Left ventricle myocardium inferior (tissue), 1 donor: ENCODE measurements at places on chromosomes 5 and 9. TPM values are rescaled to one million over a fixed set of nuclear protein-coding genes. Genes with fewer than 3 reads are reported as not detected.

- H3K27ac ChIP-seq = no peak overlapping the region
- H3K27me3 ChIP-seq = peaks cover 35% of the 10 kb centered on the region
- no peaks in the 10 kb centered on the region for H3K36me3 ChIP-seq
- no peaks in the 10 kb centered on the region for H3K4me1 ChIP-seq
- H3K4me3 ChIP-seq = no peak overlapping the region
These were observed 211.6 kb downstream of the MSX2 start for GRCh38 chr5:174935854-174936474.

DNA sequence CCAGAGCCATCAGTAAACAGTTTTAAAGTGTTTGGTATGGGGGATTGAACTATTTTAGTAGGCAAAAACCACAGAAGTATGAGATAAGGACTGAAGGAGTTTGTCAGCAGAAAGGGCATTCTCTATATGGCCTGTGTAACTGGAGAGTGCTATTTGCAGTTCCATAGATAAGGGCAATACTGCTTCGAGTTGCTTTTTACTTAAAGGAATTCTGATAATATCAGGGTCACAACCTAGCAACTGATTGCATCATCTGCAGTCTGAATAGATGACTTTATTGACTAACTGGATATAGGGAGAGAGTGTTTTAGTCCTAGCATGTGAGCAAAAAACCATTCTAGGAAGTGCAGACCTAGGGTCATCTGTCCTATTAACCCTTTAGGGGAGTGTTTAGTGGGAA is 645.2 kb upstream of the PTPRD start:
- DNase-seq = no peak
- H3K27me3 ChIP-seq = no peaks in the 10 kb centered on the region
- H3K4me1 ChIP-seq = no peaks in the 10 kb centered on the region
- H3K36me3 ChIP-seq = no peaks in the 10 kb centered on the region
- H3K27ac ChIP-seq = no peak overlapping the region

Gene PCDHGB7
- total RNA-seq = 7.9 TPM

Gene MEIKIN
- total RNA-seq = not detected

DNA sequence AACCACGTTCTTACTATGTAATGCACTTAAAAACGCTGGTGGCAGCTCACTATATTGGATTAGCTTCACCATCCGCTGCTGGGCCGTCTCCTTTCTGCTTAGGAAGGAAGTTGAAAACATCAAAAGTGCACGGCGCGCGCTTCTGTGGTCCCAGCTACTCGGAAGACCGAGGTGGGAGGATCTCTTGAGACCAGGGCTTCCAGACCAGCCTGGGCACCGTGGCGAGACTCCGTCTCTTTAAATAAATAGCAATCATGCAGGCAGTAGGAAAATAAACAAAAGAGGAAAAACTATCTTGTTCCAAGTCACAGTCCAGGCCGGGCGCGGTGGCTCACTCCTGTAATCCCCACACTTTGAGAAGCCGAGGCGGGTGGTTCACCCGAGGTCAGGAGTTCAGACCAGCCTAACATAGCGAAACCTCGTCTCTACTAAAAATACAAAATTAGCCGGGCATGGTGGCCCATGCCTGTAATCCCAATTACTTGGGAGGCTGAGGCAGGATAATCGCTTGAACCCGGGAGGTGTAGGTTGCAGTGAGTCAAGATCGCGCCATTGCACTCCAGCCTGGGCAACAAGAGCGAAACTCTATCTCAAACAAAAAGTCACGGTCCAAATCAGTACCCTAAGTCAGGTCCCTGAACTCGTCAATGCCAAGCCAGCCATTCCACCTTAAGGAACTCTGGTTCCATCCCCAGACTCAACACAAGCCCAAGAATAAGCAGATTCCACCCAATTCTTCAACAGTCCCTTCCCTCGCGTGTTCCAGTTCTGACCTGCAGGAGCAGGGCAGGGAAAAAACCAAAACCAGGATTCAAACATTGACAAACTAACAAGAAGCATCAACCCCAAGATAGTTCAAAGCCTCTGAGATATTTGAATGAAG is 1.0 kb upstream of the GOLGA1 start:
- H3K27me3 ChIP-seq = no peaks in the 10 kb centered on the region
- H3K4me3 ChIP-seq = peak overlapping the region; percentile 87
- H3K27ac ChIP-seq = peak overlapping the region; percentile 98
- H3K4me1 ChIP-seq = peaks cover 36% of the 10 kb centered on the region
- H3K36me3 ChIP-seq = peaks cover 16% of the 10 kb centered on the region
- DNase-seq = peak; percentile 47

DNA sequence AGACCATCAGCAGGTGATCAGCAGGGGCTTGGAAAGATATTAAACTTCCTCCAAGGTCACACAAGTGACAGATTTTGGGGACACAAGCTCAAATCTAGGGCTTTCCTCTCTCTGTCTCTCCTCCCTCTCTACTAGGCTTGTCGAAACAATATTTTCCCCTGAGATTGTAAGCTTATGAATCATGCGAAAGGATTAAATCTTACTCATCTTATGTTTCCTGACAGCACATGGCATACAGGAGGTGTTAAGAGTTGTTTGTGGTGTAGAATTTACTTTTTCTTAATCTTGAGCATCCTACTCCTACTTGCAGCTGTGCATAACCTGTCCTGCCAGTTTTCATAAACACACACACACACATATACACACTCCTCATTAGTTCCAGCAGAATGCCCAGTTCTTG is 186.3 kb downstream of the MARCHF11 start:
- DNase-seq = no peak
- H3K36me3 ChIP-seq = no peaks in the 10 kb centered on the region
- no peaks in the 10 kb centered on the region for H3K4me1 ChIP-seq
- no peak overlapping the region for H3K27ac ChIP-seq

- H3K27ac ChIP-seq = no peak overlapping the region
- H3K36me3 ChIP-seq = no peaks in the 10 kb centered on the region
- H3K4me1 ChIP-seq = peaks cover 9% of the 10 kb centered on the region
- peak overlapping the region; percentile 3 for H3K4me3 ChIP-seq
These were observed 104.0 kb upstream of the ZNF366 start for GRCh38 chr5:72611118-72611730.

GRCh38 chr9:2362150-2362549 is 259.4 kb upstream of the VLDLR start:
- DNase-seq = no peak
- no peaks in the 10 kb centered on the region for H3K36me3 ChIP-seq
- no peak overlapping the region for H3K27ac ChIP-seq
- H3K4me1 ChIP-seq = no peaks in the 10 kb centered on the region

- no peak overlapping the region for H3K4me3 ChIP-seq
- H3K4me1 ChIP-seq = no peaks in the 10 kb centered on the region
- H3K27ac ChIP-seq = peak overlapping the region; percentile 33
- H3K36me3 ChIP-seq = no peaks in the 10 kb centered on the region
These were observed 75.8 kb downstream of the F2RL2 start for GRCh38 chr5:76547242-76547890.

DNA sequence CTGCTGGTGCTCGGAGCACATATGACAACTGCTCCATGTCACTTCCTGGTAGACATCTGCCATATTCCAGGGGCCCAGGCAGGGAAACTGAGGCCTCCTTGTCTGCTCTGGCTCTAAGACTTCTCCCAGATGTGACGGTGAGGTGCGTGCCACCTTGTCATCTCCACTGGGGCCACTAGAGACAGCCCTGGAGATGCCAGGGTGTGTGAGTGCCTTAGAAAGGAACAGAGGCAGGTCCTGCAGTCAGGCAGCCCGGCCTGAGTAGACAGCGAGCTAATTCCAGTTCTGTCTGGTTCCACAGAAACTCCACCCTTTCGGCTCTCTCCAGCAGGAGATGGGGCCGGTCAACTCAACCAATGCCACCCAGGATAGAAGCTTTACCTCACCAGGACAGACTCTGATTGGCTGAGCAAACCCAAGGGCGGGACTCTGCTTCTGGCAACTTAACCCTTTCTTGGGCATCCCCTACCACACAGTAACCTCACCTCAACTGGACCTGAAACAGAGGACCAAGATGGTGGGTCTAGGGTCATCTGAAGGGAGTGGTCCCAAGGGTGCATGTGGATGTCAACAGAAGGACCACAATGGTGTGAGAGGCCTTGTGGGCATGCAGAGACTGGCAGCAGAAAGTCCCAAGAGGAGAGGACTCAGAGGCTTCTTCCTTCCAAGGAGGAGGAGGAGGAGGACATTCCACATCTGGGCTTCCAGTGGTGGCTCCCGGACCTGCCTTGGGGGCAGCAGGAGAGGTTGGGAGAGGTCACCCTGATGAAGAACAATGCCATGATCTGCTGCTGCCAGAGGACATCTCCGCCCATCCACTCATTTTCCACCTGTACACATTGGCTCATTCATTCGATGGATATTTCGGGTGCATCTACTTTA is 77.7 kb downstream of the RGS3 start:
- H3K36me3 ChIP-seq = peaks cover 36% of the 10 kb centered on the region
- no peaks in the 10 kb centered on the region for H3K27me3 ChIP-seq
- no peak for DNase-seq
- H3K4me3 ChIP-seq = no peak overlapping the region

Gene LURAP1L
- total RNA-seq = 2.6 TPM

DNA sequence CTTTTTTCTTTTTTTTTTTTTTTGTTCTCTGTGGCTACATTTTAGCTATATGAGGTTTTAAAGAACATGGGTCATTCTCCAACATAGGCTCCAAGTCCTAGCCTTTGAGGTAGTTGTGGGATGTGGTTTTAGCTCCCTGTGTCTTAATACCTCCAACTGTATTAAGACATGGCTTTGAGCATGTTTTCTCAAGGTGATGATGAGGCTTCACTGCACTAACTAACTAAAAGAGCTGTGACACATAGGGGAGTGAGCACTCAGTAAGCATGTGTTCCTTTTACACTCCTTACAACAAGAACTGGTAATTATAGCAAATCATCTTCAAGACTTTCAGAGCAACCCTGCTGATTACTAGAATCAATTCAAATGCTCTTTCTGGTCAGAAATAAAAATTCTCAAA is 333.6 kb upstream of the CCNH start:
- DNase-seq = no peak
- H3K27ac ChIP-seq = no peak overlapping the region
- H3K27me3 ChIP-seq = peaks cover 5% of the 10 kb centered on the region
- H3K36me3 ChIP-seq = no peaks in the 10 kb centered on the region

DNA sequence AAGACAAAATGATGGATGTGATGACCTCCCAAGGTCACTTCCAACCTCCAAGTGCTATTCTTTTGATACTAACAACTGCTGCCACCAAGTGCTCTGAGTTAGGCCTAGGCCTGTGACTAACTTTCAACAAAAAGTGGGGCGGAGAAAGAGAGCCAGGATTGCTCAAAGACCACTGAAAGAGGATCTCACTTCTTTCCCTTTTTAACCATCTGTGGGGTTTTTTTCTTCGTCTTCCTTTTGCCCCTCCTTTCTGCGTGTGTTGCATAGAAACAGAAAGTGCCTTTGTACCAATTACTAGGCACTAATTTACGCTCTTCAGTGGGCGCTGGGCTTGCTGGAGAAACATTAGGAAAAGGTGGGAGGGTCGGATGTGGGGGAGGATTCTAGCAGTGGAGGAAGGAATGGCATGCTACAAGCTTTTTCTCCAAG is 8.0 kb downstream of the KLF9 start:
- peaks cover 99% of the 10 kb centered on the region for H3K4me1 ChIP-seq
- no peak for DNase-seq
- H3K36me3 ChIP-seq = no peaks in the 10 kb centered on the region
- H3K4me3 ChIP-seq = peak overlapping the region; percentile 88
- peak overlapping the region; percentile 70 for H3K27ac ChIP-seq
- no peaks in the 10 kb centered on the region for H3K27me3 ChIP-seq

Gene ROR2
- 0.74 TPM for total RNA-seq

GRCh38 chr5:115098041-115098702 is 71.5 kb downstream of the TRIM36 start:
- no peak overlapping the region for H3K4me3 ChIP-seq
- no peaks in the 10 kb centered on the region for H3K36me3 ChIP-seq
- DNase-seq = no peak
